ENCODE measurements at places on chromosomes 3 and 15. TPM values are rescaled to one million over a fixed set of nuclear protein-coding genes. Genes with fewer than 3 reads are reported as not detected.

GRCh38 chr15:37516621-37517020 is 416.3 kb upstream of the MEIS2 start:
- no peak for DNase-seq

DNA sequence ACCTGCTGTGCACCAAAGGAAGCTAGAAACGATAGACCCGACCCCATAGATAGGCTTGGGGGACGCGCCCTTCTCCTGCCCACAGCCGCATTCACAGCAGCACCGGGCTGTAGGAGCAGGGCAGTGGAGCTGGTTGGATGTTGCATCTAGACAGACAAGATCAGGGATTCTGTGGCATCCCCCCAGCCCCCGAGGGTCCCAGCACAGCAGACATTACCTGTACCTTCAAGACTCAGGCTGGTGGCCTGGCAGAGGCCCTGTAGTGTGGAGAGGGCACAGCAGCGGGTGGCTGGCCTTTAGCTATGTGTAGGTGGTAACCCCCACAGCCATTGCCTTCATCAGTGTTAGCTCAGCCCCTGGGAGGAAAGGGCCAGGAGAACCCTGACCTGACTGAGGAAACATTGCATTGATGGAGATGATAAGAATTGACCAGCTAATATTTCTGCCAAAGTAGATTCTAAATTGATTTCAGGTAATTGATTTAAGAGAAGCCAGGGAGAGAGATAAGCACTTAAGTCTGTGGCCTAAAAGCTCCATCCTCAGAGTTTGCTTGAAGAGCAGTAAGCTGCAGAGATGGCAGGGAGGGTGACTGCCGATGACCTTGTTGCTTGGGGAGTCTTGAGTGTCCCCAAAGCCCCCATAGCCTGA is 269.4 kb downstream of the TLE3 start:
- no peak for DNase-seq

- DNase-seq = no peak
Measured at GRCh38 chr3:85476891-85477495, 518.2 kb downstream of the CADM2 start.

COL6A6 gene
- total RNA-seq = 0.34 TPM

KCNH8 gene
- 0.26 TPM for total RNA-seq

All from ureter (tissue), 1 donor.